NCI-H82 (cell line): ENCODE measurements at places on chromosomes 2 and 18.
A peak's percentile ranks its signal among the peaks of the same experiment; 100 is the strongest.

DNA sequence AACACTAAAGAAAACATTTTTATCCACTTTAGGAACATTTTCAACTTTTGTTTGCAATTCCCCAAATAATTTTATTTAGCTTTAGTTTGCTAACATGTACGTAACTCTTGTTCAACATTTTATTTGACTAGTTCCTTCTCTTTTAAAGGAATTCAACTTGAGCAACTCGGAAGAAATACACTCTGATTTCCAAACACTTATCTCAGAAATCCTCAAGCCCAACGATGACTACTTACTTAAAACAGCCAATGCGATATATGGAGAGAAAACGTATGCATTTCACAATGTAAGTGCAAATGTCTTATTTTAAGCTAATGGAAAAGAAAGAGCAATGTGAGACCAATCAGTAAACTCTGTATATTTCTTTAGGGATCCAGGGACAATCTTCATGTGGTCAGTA lies 10.1 kb downstream of the SERPINB10 start:
- no peak for DNase-seq

- DNase-seq, result no peak
Measured at GRCh38 chr2:148527488-148528340, 116.8 kb upstream of the EPC2 start.

DNA sequence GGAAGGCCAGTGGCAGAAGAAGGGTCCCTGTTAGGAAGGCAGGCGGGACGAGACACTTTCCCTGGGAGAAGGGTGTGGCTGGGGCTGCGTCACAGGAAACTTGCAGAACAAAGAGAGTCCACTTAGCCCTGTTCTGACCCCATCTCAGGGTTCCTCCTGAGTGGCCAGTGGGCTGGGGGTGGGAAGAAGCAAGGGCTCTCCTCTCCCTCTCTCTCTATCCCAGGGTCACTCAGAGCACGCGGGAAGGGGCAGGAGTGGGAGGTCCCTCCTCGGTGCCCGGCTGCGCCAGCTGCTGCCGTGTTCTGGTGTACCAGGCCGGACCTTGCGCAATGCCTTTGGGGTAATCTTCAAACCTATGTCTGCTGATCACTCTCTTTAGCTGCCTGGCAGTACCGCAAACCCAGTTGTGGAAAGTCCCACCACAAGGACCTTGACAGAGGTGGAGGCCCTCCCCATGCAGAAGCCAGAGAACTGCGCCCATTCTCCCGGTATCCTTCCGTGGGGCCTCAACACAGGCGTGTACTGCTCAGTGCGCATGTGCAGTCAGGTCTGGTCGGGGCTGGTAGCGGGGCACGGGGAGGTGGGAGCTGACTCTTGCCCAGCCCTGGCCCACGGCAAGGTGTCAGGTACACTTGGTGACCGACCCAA lies 47.8 kb upstream of the ST3GAL5 start:
- no peak for DNase-seq

DNA sequence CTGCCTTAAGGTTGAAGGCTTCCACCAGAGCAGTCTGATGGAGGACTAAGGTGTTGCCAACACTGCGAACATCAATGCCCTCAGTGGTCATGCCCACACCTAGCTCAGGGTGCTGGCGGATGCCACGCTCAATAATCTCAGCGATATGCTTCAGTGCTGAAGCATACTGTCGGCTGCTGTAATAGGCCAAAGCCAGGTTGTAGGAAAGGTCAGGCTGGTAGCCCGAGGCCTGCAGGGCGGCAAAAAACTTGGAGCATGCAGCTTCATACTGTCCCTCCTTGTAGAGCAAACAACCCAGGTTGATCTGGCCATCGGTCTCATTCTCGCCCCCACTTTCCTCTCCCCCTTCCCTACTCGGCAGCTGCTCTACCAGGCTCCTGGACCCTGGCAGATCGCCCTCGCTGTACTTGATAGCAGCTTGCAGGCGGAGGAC lies 159.4 kb downstream of the AGPS start:
- DNase-seq, result no peak

- DNase-seq, result no peak
Measured at GRCh38 chr18:56276466-56276865, 361.9 kb downstream of the TXNL1 start.

- DNase-seq, result no peak
Measured at GRCh38 chr2:76193089-76193488, 482.4 kb upstream of the GCFC2 start.

GRCh38 chr2:30127016-30127893 lies 19.6 kb upstream of the YPEL5 start:
- no peak for DNase-seq

DNA sequence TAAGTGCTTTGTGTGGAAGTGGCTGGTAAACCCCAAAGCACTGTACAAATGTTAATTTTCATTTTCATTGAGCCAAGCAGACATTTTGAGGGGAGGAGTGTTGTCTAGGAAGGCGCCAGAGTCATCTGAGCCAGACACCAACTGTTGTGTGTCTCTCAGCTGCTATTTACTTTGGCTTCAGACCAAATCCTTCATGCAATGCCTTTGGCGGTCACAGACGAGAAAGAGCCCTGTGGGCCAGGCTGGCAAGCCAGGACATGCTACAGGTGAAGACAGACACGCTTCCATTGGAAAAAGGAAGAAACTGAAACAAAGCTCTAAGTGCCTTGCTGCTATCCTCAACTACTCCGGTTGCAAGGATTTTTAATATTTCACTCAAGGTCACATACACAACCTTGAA lies 115.4 kb upstream of the CDC42EP3 start:
- peak; percentile 46 for DNase-seq

DNA sequence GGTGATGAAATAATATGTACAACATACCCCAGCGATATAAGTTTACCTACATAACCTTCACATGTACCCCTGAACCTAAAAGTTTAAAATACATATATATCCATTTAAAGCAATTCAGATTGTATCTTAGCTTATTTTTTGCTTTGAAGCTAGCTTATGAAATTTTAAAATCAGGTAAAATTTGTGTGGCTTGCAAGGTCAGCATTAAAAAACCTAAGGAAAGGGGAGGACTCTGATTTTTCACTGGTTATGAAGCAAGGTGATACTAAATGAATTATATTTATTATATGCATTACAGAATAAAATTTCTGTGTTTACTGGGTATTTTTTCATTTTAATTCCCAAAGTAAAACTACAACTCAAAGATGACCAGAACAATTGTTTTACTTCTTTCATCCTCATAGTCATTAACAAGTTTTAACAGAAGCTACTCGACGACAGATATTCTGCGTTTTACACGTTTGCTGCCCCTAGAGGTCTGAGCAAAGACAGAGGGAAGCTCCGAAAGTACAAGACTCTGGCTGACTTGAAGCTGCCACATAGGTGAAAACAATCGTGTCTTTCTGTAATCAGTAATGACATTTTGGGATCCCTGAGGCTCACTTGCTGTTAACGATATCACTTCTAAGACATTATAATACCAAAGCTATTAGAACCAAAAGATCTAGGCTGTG lies 17.1 kb downstream of the PKP4 start:
- peak; percentile 43 for DNase-seq
